Fibroblast of pulmonary artery (primary cell): ENCODE measurements at places on chromosomes 11 and 22.

DNA sequence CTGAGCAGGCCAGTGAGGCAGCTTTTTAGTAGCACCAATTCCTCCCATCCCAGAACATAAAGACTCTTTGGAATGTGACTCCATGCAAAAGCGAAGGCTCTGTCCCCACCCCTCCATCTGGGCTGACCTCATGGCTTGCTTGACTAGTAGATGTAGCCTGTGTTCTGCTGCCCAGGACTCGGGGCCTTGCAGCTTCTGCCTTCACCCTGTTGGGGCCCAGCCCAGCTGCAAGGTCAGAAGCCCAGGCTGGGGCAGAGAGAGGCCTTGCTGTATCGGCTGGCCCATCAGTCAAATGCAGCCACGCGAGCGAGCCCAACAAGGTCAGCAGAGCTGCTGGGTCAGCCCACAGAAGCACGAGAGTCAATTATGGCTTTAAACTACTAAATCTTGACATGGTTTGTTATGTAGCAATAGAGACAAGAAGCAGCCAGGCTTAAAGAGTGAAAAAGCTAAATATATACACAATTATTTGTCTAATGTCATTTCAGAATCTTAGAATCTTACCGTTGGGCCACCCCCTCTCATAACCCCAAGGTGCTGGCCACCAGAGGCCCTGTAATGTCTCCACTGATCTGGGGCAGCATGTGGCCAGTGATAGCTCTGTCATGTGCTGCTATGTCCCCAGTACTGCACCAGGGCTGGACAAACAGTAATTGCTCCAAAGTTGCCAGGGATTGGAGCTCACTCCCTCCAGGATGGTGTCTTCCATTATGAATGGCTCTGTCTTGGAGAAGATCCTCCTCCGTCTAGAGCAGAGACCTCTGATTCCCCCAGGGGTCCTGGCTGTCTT is 10.4 kb upstream of the WNT11 start:
- DNase-seq: no peak

DNA sequence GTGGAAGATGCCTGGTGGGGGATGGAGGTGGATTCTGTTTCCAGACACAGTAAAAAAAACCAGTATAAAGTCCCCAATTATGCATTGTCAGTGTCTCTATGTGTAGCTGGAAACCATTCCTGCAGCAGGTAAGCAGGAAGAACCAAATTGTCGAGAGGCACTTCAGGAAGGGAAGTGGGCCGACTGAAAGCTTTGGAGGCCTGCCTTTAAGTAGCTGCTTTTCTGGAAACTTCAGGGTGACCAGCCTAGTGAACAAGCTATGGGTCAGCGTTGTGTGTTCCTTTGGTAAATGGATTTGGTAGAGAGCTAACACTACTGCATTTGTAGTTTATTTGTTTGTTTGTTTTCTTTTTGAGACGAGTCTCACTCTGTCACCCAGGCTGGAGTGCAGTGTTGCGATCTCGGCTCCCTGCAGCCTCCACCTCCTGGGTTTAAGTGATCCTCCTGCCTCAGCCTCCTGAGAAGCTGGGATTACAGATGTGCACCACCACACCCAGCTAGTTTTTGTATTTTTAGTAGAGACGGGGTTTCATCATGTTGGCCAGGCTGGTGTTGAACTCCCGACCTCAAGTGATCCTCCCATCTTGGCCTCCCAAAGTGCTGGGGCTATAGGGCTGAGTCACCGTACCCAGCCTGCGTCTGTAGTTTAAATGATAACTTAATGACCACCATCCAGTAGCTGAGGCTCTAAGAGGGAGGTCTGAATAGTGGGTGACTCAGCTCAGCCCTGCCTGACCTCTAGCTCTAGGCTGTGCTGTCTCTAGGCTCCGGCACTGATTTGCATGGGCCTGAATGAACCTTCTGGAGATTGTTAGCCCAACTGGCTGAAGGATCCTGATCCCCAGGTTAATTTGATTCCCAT is 12.8 kb downstream of the PTPRJ start:
- peak; percentile 71 for DNase-seq

GRCh38 chr11:99555486-99555885 is 534.7 kb downstream of the CNTN5 start:
- no peak for DNase-seq

GRCh38 chr11:64186492-64187165 is 658 bp downstream of the STIP1 start:
- no peak for DNase-seq

- no peak for DNase-seq
These were observed 93.8 kb upstream of the SESN3 start for GRCh38 chr11:95324826-95325225.

- DNase-seq: no peak
These were observed 57.9 kb downstream of the EFCAB6 start for GRCh38 chr22:43754176-43754575.

DNA sequence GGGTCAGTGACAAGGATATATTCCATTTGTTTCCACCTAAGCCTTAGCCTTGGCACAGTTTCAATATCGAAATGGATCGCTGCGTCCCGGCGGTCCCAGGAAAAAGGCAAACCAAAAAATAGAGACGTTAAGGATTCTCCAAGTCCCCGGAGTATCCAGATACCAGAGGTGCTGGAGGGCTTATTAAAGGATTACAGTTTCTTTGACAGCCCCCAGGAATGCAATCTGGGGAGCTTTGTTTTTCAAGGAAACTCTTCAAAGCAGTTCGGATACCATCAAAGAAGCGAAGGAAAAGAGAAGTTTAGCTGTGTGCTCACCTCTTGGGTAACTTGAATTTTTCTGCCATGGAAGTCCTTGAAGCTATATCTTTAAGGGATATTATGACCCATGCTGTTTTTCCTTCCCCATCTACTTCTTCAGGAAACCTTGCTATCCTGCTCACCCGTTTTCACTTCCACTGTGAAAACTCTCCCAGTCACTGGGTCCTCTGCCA is 600 bp upstream of the GPR83 start:
- no peak for DNase-seq

DNA sequence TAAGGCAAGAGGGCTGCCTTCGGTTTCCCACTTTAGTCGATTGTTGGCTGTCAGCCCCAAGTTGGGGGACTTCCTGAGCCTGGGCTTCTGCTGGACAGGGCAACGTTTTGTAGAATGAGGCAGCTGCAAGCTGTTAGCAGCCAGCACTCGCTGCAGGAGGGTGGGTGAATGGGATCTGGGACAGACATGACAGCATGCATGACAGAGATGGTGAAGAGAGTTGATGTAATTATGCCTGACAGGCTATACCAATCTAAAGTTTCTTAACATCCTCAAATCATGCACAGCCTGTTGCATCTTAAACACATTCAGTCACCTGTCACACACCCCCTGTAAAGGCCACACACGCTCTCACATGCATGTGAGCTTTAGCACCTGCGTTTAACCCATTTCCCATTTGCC is 49.2 kb downstream of the CWC15 start:
- DNase-seq: no peak

DNA sequence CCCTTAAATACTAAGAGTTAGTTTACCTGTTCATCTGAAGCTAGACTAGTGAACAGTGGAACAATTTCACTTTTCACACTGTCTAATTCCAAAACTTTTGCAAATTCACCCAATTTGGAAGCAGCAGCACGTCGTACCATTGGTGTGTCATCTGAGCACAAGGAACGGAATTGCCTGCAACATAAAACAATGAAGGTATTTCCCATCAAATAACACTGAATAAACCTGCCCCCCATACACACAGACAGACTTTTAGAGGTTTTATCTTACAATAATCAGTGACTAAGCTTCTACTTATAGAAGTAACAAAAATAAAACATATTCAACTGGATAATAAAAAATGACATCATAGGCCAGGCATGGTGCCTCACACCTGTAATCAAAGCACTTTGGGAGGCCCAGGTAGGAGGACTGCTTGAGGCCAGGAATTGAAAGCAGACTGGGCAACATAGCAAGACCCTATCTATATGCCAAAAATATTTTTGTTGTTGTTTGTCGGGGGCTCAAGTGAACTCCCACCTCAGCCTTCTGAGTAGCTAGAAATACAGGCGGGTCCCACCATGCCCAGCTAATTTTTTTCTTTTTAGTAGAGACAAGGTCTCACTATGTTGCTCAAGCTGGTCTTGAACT is 6.3 kb downstream of the PPP2R1B start:
- no peak for DNase-seq

DNA sequence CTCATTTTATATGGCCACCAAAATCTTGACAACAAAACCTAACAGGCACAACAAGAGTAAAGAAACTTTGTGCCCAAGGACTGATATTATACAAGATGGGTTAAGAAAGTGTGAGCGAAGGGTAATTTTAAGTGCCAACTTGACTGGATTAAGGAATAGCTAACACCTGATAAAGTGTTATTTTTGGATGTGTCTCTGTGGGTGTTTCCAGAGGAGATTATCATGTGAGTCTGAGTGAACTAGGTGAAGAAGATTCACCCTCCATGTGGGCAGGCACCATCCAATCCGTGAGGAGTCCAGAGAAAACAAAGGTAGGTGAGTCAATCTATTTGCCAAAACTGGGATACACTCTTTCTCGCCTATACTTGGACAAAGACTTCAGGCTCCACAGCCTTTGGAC is 461.6 kb downstream of the ETS1 start:
- no peak for DNase-seq

GRCh38 chr11:79896258-79896657 is 455.4 kb upstream of the TENM4 start:
- no peak for DNase-seq

DNA sequence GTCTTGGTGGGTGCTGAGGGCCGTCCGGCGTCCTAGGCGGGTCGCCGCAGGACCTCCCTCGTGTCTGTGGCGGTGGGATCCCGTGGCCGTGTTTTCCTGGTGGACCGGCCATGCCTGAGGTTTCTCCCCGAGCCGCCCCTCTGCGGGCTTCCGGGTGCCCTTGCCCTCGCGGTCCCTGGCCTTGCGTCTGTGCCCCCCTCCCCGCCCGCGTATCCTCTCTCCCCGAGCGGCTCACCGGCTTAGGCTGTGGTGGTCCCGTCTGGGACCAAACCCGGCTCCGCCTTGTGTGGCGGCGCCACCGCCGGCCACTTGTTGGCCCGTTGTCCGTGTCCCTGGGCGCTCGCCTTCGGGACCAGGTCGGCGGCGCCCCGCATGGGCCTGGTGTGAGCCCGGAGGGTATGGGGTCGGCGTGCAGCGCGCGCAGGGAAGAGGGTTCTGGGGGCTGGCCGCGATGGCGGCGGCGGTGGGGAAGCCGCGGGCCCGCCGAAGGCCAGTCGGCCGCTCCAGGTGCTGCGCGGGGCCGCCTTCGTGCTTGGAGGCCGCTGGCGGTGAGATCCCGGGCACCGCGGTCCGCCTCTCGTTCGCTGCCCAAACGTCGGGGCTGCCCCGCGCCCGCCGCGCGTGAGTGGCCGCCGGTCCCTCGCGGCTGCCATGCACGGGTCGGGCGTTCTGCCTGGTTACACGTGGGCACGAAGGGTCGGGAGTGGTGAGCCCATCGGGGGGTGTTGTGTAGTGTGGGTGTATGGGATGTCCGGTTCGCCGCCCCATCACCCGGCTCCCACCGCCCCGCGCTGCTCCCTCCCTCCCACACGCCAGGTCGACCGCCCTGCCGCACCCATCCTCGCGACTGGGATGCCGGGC is 3899.1 kb upstream of the OR11H1 start:
- no peak for DNase-seq

- DNase-seq: no peak
These were observed 851.1 kb upstream of the FAT3 start for GRCh38 chr11:91373497-91373896.

GRCh38 chr11:60942219-60942618 is 9.8 kb downstream of the SLC15A3 start:
- DNase-seq: no peak

GRCh38 chr11:1480191-1480554 is 6.4 kb downstream of the MOB2 start:
- no peak for DNase-seq

GRCh38 chr11:111379602-111380136 is 594 bp upstream of the POU2AF1 start:
- DNase-seq: no peak

DNA sequence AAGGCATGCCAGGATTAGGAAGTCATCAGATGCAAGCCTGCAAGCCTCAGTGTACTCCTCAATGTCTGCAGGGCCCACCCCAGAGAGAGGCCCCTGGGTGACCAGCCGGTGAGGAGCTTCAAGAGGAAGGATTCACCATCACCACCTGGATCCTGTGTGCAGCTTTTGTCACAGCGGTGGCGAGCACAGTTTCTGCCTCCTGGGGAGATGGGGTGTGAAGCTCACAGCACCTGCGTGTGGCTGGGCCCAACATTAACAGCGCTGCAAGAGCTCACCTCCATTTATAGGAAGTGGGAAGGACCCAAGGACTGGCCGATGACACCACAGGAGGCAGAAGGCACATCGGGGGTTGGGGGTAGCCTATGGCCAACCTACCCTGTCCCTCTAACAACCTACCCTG is 235.3 kb downstream of the CTTN start:
- DNase-seq: no peak

DNA sequence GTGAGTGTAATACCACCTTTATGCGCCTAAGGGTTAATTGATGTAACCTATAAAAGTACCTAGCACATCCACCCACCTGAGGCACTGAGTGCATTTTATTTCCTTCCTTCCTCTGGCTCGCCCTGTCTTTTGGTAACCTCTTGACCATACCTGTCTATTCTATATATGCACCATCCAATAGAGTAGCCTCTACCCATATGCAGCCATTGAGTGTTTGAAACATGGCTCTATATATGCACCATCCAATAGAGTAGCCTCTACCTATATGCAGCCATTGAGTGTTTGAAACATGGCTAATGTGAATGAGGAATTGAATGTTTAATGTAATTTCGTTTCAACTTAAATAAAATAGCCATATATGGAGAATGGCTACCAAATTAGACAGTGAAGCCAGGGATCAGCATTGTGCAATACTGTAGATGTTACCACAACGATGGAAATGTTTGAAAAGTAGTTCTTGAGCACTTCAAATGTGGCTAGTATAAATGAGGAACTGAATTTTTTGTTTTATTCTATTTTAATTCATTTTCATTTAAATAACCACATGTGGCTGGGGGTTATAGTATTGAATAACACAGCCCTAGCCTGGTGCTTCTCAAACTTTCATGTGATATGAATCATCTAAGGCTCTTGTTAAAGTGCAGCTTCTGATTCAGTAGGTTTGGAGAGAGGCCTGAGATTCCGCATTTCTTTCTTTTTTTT is 33.8 kb downstream of the SLC35F2 start:
- DNase-seq: no peak

- peak; percentile 88 for DNase-seq
These were observed 48.0 kb upstream of the CLPB start for GRCh38 chr11:72482211-72482812.
